AG04449 (cell line): ENCODE measurements at places on chromosomes 16 and 17.
A peak's percentile ranks its signal among the peaks of the same experiment; 100 is the strongest.

DNA sequence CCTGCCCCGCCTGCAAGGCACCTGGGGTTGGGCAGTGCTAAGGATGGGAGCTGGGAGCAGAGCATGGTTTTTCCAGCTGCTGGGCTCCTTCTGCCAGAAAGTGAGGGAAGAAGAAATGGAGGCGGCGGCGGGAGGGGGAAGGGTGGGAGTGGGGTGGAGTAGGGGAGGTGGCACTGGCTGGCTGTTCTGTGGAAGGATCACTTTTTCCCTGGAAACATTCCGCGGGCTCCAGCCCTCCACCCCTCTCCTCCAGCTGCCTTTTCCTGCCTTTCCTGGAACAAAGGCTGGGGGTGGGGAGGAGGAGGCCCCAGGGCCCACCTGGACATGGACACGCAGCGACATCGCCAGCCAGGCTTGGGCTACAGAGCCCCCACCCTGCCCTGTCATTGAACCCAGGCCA, 41.1 kb downstream of the CFAP20 start:
- DNase-seq, result no peak

- no peak for DNase-seq
Measured at GRCh38 chr17:247767-248166, 66.3 kb upstream of the DOC2B start.

GRCh38 chr17:14346801-14347200, 45.9 kb downstream of the HS3ST3B1 start:
- no peak for DNase-seq

DNA sequence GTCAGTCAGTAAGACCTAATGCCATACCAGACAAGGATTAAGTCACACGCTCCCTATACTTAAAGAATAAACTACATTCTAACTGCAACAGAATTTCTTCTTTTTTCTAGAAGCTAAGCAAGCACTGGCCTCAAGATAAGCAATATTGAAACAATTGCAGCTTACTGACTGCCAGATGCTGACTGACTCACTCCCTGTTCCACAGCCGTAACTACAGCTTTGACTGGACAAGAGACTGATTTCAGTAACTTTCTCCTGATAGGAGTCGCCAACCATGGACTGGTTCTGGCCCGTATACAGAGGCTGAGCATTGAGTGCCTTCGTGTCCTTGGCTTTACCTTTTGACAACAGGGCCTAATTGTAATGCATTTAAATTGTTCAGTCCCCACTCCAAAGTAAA, 67.9 kb downstream of the TRIM37 start:
- peak; percentile 2 for DNase-seq

DNA sequence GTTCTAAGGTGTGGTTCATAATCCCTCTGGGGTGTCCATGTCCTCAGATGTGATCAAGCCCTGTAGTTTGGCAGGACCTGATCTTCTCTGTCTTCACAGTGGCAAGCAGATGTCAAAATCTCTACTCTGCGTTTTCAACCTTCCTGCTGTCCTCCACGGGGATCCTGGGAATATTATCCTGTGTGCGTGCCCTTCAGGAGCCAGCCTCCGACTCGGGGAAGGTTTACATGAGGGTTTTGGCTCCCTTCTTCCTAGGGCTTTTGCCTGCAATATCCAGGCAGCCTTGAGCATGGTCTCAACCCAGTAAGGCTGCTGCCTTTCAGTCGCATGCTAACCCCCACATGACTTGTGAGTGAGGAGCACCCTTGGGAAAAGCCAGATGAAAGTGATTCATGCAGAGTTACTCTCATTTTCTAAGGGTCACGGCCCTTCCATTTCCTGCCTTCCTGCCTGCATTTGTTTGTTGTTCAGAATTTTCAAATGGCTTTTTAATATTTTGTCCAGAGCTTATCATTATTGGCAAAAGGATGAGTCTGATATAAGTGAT, 202.2 kb upstream of the CHMP6 start:
- peak; percentile 56 for DNase-seq

DNA sequence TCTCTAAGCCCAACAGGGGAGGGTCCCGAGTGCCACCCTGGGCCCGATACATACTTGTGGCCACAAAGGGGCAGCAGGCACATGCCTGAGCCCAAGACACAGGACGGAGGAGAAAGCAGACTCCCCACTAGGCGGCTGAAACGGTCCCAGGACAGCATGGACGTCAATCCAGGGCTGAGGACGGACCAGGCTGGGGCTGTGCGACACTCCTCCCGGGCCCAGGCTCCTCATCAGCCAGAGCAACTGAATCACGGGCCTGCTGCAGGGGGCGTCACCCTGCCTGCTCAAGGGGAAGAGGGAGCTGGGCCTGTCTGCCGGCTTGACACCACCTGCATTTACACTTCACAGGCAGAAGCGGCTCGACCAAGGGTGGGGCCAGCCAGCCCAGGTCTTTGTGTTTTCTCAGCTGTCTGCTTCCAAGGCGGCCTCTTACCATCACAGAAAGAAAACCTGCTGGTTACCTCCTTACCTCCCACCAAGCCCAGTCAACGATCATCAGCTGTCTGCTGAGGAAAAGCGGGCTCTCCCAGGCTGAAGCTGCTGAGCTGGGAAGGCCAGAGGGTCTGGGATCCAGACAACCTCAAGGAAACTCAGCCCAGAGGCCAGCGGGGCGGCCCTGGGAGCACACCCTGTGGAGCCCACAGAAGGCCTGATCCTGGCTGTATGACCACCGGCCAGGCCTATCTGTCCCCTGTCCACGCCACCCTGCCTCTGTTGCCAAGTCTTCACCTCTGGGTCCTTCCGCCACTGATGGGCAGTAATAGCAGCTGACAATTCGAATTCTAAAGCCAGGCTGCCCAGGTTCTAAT, 26.4 kb downstream of the KIFC3 start:
- DNase-seq, result no peak

DNA sequence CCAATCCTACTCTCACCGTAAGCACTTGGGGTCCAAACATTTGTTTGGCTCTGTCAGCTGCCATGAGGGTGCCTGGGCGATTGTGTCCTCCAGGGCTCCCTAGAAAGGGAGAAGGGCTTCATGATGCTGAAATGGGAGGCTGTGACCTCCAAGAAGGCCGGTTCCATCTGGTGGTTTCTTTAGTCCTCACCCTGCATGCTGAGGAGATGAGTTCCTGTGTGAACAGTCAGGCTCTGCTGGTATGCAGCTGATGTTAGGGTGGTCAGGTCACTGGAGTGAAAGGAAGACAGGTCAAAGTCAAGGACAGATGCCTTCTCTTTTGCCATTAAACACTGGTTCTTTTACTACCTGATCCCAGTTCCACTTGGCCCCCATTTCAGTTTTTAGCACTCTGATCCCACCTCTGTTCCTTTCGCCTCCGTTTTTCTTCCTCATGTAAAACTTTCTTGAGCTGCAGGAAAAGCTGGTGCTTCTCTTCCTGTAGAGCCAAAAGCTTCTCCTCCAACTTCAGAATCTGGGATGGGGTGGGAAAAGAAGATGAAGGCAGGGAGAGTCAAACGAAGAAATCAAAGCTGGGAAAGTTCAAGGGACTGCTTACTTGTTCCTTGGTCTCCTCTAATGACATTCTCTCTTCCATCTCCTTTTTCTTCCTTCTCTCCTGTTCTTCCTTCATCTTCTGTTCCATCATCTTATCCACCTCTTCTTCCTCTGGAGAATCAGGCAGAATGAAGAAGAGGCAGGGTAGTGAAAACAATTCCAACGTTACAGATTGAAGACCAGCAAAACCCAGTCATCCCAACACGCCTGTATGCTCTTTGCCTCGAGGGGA, 1.1 kb downstream of the GPS2 start:
- DNase-seq, result no peak

DNA sequence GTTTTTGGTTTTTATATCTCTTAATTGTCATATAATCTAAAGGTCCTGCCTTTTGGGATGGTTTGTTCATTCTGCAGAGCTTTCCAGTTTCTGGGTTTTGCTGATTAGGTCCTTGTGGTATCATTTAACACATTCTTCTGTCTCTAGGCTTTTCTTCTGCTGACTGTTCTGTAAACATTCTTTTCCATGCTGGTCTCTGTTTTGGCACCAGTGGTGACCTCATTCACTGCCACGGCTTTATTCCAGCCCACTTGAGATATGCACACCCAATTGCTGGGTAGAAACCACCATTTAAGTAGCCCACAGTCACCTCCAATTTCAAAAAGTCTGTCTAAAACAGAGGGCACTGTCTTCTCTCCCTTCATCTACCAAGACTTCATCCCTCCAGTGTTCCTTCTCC, 31.1 kb upstream of the COX10 start:
- DNase-seq, result peak; percentile 44

- no peak for DNase-seq
Measured at GRCh38 chr17:57670769-57671569, 74.1 kb downstream of the CCDC182 start.

DNA sequence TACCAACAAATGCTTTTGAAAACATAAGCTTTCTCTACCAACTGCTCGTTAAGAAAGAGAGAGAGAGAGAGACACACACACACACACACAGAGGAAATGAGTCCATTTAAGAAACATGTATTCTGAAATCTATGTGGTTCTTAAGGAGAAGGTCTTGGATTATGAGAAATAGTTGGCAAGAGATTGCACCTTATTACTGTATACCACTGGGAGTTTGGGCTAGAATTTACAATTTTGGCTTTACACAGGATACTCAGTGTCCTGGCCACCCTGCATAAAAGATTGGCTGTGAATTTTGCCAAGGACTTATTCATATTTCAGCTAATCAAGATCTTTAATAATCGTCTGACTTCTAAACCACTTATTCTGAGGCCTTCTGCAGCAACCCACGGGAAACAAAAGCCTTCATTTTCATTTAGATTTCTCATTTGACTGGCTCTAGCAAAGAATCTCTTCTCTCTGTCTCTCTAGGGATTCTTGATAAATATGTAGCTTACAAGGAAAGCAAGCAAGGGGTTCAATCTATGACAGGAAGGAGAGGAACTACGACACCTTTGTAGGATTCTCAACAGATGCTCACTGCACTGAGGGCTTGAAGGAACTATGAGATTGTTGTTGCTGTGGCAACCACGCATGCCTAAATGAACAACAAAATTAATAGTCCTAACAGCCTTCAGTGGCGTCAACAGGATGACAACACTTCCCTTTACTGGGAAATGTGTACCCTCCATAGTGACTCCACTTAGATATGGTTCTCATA, 75.3 kb upstream of the GNAO1 start:
- no peak for DNase-seq

GRCh38 chr16:22427556-22427955, 53.1 kb upstream of the CDR2 start:
- no peak for DNase-seq

GRCh38 chr17:37585066-37585465, 24.2 kb downstream of the SYNRG start:
- DNase-seq, result no peak

DNA sequence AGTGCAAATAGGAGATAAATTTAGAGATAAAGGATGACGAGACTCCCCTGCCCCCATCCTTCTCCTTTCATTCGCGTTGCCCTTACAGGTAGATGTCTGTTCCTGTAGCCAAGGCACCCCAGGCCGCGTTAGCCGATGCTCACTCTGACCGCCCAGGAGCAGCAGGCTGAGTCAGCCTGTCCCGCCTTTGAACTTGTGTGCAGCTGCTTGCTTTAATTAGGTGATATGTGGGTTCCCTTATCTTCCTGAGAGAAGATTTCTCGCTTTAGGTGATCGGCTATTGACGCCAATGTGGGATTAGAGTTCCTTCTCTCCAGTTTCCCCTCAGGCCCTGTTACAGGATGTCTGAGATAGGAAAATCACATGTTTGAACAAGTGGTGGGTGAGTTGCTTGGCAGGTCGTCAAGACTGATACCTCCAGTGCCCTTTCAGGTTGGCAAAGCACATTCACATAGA, 119.5 kb downstream of the MSI2 start:
- no peak for DNase-seq

DNA sequence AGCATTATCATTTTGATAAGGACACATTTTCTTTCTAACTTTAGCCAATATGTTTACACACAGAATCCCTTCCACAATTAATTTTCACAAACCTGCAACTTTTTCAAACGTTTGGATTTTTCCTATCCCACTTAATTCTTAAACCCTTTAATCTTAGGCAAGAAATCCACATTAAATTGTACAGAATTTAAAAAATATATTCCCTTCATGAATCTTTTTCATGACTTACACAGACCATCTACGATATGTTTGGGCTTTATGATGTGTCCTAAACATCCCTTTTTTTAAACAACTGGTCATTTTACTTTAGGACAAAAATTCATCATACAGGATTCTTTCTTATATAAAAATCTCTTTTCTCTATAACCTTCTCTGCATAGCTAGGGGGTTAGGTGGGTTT, 241.5 kb upstream of the CNTNAP4 start:
- DNase-seq, result no peak

DNA sequence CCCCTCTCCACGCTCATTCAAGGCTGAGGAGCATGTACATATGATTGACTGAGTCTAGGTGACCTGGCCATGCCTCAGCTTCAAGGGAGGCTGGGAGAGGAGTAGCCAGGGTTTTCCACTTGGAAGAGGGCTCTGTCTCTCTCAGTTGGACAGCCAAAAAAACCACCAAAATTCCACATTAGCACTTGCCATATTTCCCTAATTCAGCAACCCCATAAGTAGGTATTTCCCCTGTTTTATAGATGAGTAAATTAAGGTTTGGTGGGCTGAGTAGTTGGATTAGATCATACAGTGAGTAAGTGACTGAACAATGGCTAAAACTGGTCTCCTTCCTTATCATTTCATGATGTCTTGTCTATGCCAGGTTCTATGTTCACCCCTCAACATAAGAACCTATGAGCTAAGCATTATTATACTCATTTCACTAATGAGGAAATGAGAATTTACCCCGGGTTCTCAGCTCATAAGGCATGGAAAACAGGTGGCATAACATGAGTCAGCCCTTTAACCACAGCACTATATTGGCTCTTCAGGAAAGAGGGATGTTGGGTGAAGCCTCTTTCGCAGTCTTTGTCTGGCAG, 68.0 kb upstream of the GAS7 start:
- DNase-seq, result no peak
